Islet precursor cell (in vitro differentiated cells): ENCODE measurements at places on chromosomes 13 and 19.

GRCh38 chr13:109787135-109787954 is 962 bp upstream of the IRS2 start:
- DNase-seq: peak; percentile 74

GRCh38 chr13:75347925-75348324 is 134.0 kb downstream of the TBC1D4 start:
- DNase-seq: no peak

- DNase-seq: no peak
Observed at GRCh38 chr13:23203516-23203915, 22.7 kb downstream of the SGCG start.

- no peak for DNase-seq
Observed at GRCh38 chr19:13001166-13001501, 5.9 kb downstream of the NFIX start.

GRCh38 chr19:418761-419671 is 10.1 kb upstream of the C2CD4C start:
- DNase-seq: peak; percentile 45

DNA sequence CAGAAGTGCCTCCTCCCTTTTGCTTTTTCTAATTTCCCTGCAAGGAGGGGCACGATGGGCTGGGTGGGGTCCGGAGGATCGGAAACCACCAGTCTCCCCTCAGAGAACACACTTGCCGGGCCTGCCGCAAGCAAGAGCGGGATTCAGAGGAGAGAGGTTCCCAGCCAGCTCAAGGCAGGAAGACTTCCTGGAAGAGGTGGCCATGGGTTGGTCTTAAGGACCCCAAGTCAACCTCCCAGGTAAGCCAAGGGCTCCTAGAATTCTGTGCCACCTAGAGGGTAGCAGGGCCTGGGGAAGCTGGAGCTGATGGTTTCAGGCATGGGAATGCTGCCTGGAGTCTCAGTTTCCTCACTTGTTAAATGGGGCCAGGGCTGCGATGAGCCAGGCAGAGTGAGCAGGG is 30.4 kb upstream of the ADGRE5 start:
- no peak for DNase-seq

DNA sequence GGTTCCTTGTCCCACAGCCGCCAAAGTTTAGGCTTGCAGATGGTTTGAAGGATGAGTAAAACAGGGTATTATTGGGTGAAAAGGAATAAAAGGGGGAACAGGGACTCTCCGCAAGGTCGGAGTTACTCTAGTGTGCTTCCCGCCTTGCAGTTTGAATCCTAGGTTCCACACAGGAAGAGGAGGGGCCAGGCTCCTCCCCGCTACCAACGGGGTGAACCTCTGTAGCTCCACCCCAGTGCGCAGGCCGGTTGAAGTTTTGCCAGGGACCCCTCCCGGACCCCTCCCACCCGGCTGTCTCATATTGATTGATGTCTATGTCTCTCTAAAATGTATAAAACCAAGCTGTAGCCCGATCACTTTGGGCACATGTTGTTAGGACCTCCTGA is 11.6 kb upstream of the GTF2F2 start:
- no peak for DNase-seq

DNA sequence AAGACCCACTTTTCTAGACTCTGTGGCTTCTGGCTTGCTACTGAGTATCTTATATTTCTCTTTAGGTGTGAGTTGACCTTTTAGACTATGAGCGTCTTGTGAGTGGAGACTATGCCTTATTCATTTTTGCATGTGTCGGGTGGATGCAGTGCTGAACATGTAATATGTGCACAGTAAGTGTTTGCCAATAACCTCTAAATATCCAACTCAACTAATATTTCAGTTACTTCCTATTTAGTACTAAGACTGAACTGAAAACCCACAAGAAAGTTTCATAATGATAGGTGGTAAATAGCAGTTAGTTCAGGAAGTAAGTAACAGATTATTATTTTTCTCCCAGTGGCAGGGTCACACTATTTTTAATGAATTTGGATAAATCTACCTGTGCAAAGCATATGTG is 269.3 kb downstream of the KCNRG start:
- no peak for DNase-seq

GRCh38 chr19:55484593-55485438 is at the start of gene NAT14:
Gene NAT14 (plus strand): TSS chr19:55485188. CDS start chr19:55485709, 521 bp downstream.
- peak; percentile 89 for DNase-seq

GRCh38 chr13:39035204-39035603 is 2.7 kb downstream of the PROSER1 start:
- no peak for DNase-seq

GRCh38 chr13:112928020-112928971 is 40.7 kb upstream of the MCF2L start:
- no peak for DNase-seq

DNA sequence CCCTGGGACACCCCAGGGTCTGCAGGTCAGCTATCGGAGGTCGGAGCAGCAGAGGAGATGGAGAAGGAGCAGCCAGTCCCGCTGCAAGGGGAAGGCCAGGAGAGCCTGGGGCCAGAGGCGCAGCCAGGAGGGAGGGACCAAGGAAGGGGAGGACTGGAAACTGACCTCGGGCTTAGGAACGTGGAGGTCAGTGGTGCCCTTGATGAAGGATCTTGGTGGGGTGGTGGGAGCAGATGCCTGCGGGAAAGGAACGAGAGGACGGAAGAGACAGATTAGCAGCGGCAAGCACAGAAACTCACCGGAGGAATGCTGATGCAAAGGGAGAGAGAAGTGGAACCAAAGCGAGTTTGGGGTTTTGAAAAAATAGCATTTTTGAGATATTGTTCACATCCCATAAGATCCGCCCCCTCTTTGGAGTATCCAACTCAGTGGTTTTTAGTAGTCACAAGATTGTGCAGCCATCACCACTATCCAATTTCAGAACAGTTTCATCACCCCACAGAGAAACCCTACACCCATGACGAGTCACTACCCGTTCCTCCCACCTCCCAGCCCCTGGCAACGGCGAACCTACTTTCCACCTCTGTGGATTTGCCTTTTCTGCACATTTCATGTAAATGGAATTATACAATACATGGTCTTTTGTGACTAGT is 22.1 kb downstream of the PLEKHF1 start:
- DNase-seq: no peak

- peak; percentile 54 for DNase-seq
Observed at GRCh38 chr19:9009935-9010651, at the start of gene MUC16. Gene MUC16 (minus strand): TSS chr19:9010409.

- no peak for DNase-seq
Observed at GRCh38 chr19:45135176-45135885, 25.5 kb downstream of the NKPD1 start.

GRCh38 chr19:45508861-45509691 is 1.8 kb downstream of the VASP start:
- DNase-seq: peak; percentile 94

GRCh38 chr13:95128045-95128643 is 173.1 kb downstream of the ABCC4 start:
- no peak for DNase-seq

DNA sequence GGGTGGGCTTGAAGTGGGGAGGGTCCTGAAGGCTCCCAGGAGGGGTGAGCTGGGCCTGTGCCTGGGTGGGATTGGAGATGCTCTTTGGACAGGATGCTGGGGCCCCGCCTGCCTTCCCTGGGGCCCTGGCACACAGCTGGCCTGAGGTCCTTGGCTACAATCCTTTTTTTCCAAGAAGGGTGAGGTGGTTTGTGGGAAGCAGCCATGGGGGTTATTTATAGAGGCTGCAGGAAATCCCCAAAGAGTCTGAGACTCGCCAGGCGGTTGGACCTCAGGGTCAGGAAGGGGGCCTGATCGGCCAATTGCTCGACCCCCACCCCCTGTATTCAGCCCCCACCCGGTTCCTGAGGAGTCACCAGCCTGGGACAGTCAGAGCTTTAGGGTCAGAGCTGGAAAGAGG is 10.0 kb downstream of the GTPBP3 start:
- DNase-seq: no peak

- DNase-seq: no peak
Observed at GRCh38 chr13:112245989-112246388, 130.2 kb upstream of the SPACA7 start.

- DNase-seq: no peak
Observed at GRCh38 chr19:2750808-2751437, 11.1 kb upstream of the SLC39A3 start.

- DNase-seq: peak; percentile 66
Observed at GRCh38 chr19:6126335-6126974, 9.0 kb upstream of the ACSBG2 start.

GRCh38 chr13:91762957-91763356 is 364.5 kb downstream of the GPC5 start:
- no peak for DNase-seq

GRCh38 chr13:91546900-91547299 is 148.5 kb downstream of the GPC5 start:
- no peak for DNase-seq

DNA sequence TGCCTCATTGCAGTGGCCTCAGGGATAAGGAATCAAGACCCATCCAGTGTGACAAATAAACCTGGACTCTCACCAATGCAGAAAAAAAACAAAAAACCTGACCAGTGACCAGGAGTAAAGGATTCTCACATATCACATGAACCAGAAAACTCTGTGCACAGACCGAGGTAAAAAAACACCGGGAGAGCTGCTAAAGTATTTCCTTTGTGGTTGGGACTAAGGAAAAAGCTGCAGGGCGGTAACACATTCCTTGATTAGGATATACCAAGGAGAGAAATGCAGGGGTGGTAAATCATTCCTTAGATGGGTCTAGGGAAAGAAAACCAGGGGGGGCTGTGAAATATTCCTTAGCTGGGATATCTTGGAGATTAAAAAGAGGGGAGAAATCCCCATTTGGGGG is 64.8 kb upstream of the ZNF85 start:
- DNase-seq: no peak

GRCh38 chr13:39557285-39557955 is 45.6 kb downstream of the LHFPL6 start:
- DNase-seq: no peak

DNA sequence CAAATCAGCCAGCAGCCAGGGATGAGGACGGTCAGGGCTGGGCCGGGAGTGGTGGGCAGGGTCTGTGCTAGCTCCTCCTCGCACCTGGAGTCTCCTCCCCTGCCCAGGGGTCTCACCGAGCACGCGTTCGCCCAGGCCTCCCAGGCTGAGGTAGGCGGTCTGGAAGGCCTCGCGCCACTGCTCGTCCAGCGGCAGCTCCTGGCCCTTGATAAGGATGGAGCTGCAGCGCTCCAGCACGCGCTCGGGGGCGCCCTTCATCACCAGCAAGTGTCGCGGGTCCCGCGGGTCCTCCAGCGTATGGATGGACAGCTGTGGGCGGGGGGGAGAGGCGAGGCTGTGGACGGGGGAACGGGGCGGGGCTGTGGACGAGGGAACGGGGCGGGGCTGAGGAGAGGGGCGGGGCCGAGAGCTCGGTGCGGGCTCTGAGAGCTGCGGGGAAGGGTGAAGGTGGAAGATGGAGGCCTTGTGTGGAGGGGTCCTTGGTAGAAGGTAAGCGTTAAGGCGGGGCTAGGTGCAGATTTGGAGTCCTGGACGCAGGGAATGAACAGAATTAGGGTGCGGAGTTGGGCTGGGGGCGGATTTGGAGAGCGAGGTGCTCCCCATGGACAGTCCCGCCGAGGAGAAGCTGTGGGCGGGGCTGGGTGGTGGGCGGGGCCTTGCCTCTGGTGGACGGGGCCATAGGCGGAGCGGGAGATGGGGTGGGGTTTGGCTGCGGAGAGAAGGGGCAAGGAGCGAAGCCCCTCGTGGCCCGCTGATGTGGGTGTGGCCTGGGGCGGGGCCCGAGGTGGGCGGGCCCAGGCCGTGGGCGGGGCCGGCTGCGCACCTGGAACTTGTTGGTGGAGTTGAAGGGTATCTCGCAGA is 5.7 kb downstream of the ATP4A start:
- DNase-seq: peak; percentile 91

- peak; percentile 57 for DNase-seq
Observed at GRCh38 chr13:79307866-79308298, 98.2 kb downstream of the RBM26 start.

DNA sequence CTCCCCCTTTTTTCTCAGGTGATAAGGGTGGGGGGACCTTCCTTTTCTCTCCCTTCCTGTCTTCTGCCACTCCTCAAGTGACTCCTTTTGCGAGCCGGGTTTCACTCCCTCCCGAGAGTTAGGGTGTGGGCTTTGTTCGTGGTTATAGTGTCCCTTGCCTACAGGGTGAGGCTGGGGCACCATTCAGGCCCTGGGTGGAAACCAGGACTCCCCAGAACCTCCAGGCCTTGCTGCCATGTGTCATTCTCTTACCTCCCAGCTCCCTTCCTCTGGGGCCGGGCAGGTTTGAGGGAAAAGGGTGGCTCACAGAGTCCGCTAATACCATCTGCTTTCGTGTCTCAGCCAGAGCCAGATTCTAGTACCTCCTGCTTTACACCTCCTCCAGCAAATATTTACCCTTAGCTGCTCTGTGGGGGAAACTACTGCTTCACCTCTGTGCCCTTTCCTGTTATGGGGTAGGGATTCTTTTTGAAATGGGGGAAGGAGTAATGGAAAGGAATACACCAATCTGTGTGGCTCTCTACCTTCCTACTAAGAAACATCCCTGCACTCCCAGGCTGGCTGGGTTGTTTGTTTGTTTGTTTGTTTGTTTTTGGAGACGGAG is 2.8 kb downstream of the ACTN4 start:
- no peak for DNase-seq

DNA sequence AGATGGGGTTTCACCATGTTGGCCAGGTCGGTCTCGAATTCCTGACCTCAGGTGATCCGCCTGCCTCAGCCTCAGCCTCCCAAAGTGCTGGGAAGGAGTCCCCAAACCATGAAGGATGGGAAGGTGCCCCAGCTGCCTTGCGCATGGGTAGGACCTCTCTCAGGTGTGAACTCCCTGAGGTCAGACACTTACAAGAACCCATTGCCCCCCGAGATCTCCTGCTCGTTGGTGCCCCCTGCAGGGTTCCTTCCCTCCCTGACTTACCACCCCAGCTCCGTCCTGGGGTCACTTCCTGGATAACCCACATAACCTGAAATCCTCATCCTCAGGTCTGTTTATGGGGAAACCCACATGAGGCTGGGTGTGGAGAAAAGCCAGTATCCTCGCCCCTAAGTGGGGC is 41.7 kb downstream of the UNC13A start:
- no peak for DNase-seq

DNA sequence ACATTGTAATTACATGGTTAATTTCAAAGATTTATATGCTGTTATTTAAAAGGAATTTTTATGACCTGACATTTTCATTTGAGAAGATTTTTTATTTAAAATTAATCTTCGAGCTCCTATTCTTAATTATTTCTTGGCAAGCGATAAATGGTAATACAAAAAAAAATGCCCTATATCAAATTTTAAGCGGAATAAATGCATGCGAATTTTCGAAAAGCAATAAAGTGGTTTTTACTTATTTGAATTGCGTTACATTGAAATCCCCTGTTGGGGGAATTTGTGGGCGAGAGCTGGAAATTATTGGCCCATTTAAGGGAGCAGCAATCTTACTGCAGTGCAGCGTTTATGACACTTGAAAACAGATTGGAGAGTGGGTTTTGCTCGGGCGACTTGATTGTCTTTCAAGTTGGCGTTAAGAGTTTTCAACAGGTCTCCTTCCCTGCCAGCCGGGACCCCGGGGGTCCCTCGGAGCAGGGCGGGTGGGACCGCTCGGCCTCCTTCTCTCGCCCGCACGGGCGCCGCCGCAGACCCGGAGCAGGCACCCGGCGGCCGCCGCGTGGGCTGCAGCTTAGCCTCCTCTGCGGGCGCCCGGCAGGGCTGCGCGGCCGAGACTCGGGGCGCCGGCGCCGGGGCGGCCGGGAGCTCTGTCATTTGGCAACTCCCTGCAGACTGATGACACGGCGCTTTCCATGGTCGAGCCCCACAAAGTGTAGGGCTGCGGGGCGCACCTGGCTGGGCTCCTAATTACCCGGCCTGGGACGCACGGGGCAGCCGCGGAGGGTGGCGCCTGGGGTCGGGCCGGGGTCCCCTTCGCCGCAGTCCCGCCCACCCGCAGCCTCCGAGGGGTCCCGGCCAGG is 255.1 kb upstream of the SOX21 start:
- peak; percentile 60 for DNase-seq
